NCI-H1092 (cell line): ENCODE measurements at places on chromosomes 3 and 15.

GRCh38 chr3:55441499-55441898 is 45.6 kb downstream of the WNT5A start:
- DNase-seq, result no peak

GRCh38 chr3:99084156-99084555 is 182.7 kb upstream of the DCBLD2 start:
- no peak for DNase-seq

DNA sequence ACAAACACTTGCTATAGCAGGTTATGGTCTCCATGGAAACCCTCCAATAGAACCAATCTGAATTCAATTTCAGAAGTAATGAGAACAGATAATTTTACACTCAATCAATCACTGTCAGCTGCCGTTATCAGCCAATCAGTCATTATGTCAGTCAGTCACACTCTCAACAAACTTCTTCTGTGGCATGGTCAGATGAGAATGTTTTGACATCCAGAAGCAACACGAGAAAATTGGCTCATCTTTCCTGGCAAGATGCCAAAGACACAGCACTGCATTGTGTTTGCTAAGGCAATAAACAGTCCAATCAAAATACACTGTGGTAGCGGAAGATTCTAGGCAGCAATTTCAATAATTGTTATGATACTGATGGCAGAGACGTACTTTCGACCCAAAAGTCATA is 190.7 kb downstream of the RORA start:
- peak; percentile 38 for DNase-seq

GRCh38 chr3:96966181-96966929 is 152.0 kb downstream of the EPHA6 start:
- DNase-seq, result no peak

DNA sequence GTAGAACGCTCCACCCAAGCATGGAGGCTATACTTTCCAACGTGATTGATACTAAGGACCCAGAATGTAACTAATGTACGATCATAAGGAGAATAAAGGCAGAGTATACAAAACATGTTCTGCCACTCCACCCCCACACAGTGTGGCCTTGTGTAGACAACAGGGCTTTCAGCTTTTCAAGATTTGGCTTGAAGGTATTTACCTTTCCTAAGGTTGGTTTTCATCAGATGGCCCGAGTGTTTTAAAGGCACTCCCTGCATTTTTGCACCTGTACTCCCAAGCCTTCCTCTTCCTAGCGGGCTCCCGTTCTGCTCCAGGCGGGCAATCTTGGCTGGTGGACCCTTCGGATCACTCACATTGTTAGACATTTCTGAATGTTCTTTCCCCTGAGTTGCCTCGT is 4.6 kb downstream of the SATB1 start:
- no peak for DNase-seq

DNA sequence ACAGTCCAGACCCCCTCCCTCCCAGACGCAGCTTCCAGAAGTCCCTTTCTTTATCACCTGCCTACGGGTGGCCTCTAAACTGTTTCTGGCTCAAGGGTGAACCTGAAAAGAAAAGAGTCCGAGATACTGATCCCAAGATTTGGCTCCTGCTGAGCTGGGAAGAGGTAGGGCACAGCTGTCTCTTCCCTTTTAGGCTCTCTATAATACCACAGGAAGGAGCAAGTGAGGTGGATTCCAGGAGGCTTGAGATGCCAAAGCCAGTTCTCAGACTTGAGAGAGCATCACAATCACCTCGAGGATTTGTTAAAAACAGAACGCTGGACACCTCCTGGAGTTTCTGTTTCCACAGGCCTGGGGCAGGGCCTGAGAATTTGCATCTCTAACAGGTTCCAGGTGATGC is 12.3 kb downstream of the ST8SIA2 start:
- DNase-seq, result no peak

GRCh38 chr3:127670229-127670559 is 2.6 kb upstream of the ABTB1 start:
- DNase-seq, result no peak

- DNase-seq, result no peak
These were observed 38.1 kb downstream of the MFSD1 start for GRCh38 chr3:158839966-158840365.

DNA sequence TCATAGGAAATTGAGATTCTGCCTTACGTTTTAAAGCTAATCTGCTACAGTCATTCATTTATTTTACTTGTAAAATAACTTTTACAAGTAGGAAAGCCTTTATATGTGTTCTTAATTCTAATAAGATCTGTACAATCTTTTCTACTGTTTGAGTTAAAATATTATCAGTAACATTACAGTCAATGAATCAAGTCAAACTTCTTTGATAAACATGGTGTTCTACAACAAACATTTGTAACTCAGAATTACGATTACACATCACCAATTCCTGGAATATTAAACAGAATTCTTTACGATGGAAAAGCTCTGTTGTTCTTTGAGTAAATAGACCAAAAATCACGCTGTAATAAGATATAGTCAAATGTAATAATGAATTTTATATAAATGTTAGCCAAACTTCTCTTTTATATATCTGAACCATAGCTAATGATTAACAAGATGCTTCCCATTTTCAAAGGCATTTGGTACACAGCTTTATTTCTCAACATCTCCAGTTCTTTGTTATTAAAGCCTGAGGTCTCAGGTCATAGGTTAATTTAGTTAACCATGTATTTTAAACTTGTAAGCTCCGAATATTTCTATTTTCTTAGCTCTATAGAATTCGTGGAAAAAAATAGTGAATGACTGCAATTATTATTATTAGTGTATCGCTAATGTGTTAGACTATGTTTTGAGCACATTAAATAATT is 232.4 kb downstream of the NAALADL2 start:
- no peak for DNase-seq

DNA sequence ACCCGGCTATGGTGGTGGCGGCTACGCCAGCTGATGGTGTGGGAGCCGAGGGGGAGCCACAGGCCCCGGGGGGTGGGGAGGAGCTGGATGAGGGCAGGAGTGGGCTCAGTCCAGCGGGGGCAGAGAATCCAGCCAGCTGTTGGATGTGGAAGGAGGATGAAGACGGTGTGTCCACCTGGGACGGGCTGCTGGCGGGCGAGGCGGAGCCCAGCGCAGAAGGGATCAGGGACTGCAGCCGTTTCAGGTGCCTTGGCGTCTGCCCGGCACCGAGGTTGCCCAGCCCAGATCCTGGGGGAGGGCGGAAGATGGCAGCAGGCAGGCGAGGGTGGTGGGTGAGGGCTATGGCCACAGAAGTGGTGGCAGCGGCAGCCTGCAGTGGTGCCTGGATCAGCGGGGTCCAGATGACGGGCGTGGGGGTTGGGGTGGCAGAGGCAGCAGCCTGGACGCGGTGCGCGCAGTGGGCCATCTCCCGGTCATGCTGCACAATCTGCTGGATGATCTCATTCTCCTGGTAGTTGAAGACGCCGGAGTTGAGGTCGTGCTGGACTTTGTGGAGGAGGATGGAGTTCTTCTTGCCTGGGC is 45.3 kb downstream of the HCN4 start:
- no peak for DNase-seq

DNA sequence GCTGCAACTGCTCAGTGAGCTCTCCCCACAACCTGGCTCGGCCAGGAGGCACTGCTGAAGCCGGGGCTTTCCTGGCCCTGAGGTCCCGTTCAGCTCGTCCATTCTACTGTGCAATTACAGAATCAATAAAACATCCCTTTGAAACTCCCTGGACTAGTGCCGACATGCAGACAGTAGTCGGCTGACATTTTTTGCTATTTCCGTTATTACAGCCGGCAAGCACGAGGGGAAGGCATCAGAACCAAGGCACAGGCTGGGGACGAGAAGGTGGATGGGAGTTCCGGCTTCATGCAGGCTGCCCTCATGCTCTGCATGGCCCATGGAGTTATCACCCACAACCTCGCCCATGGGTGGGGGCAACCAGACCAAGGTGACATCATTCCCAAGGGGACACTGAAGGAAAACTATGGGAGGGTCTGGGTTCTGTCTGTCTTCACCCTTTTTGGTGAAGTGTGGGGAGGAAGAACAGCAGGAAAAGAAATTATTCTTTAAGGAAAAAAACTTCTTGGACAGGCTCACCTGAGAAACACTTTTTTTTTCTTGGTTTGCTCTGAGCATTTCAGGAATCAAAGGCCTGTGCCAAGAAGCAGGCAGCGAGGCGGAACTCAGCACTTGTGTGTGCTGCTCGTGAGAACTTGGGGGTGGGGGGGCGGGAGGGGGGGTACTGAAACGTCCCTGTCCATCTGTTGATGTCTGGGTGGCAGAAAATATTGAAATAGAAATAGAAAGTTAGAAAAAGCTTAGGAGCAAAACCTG is 154.5 kb downstream of the FOXP1 start:
- DNase-seq, result no peak

- DNase-seq, result no peak
These were observed 84.7 kb downstream of the NCEH1 start for GRCh38 chr3:172626021-172626640.

- DNase-seq, result no peak
These were observed 104.2 kb downstream of the IQCH start for GRCh38 chr15:67358812-67359211.

DNA sequence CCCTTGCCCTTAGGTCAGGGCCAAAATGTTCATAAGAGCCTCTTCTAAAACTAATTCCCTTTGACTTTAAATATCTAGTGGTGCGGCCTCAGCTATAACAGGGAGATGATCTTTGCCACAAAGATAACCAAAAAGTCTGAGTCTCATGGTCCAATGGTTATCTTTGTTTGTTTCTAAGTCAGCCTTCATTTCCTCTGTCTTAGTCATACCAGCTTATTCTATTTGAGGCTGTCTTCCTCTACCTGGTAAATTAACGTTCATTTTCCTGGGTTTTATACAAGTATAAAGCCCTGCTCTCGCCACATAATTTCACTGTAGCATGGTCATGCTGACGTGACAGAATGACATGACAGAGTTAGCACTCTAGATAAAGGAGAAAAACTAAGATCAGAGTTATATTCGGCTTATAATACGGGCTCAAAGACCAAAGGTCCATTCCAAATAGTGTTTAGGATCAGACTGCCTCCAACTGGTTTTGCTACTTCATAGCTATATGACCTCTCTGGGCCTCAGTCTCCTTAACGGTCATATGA is 18.4 kb downstream of the ZNF860 start:
- DNase-seq, result no peak

GRCh38 chr15:73696641-73697001 is 12.4 kb downstream of the CD276 start:
- no peak for DNase-seq

- no peak for DNase-seq
These were observed 44.3 kb upstream of the CPNE4 start for GRCh38 chr3:132079147-132079546.

- DNase-seq, result no peak
These were observed 257.8 kb upstream of the DCBLD2 start for GRCh38 chr3:99159220-99159762.

DNA sequence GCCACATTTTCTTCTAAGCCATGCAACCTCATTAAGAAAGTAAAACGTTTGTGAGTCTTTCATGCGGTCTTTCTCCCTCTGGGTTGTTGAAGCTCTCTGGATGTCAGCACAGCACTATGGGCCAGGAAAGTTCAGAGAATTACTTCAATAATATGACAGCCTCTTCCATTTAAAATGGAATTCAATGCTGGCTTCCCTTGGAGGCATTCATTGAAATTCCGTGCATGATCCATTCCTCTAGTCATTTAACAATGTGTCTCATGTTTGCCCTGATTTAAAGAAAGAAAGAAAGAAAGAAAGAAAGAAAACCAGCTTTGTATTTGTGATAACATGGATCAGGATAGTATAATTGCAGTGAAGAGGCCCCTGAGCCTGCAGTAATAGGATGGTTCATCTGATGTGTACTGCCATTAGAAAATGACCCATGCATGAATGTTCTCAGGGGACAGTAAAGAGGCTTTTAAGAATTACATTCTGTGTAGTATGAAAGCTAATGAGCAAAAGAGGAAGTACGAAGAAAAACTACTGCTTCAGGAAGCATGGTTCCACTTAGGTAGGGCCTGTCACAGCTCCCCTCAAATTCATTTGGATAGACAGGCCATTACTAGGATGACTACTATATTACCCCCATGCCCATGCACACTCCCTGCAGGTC is 146.0 kb downstream of the ARPP21 start:
- DNase-seq, result no peak

DNA sequence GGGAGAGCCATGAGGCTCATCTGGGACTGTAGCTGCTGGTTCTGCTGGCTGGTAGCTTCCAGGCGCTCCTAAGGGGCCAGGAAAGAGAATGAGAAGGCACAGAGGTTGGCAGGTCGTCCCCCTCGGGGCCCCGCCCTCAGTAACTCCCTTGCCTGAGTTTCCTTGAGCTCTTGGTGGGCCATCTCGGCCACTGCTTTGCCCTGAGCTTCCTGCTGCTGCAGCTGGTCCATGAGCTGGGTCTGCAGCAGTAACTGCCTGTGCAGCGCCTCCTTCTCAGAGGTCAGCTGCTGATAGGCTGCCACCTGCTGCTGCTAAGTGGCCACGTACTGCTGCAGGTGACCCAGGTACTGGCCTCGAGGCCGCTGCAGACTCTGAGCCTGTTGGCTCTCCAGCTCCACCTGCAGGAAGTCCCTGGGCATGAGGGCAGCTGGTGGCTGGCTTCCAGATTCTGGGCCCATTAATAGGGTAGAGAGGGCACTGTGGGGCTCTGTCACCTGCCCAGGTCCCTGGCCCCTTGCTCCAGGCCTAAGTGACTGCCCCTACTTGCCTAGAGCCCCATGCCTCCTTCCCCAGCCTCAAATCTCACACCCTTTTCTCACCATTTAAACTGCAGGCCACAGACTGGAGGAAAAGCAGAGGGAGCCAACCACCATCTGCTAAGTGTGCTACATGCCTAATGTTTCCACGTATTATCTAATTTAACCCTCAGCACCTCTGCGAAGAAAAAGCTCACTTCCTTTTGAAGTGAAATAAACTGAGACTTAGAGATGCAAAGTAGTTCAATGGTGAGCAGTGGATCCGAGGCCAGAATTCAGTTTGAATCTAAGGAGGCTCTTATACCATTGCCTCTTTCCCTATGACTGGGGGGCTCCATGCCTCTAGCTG is 10.8 kb upstream of the VPS33B start:
- peak; percentile 41 for DNase-seq

DNA sequence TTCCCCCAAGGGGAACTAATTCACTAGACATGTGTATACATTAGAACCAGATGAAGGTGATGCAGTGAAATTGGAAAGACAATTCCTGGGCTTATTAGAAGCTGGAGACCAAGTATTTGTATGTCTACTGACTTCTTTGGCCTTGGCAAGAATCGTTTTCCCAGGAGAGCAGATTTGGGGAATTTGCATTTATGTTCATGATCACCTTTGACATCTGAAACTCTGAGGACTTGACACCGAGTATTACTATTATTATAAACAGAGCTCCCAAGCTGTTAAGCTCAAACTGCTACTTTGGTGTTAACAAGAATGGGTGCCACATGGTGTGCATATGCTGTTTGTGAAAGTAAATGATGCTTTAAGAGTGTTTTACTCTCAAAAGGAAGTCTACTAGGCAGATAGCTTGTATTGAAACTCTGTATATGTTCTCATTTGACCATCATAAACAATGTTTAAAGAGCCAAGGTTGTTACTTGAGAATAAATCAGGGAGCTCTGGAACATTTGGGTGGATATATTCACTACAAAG is 519.8 kb upstream of the GOLIM4 start:
- DNase-seq, result no peak

GRCh38 chr3:123159926-123160635 is 41.7 kb upstream of the SEC22A start:
- no peak for DNase-seq
